ENCODE measurements at places on chromosomes 12 and 14.

- DNase-seq, result no peak
These were observed 93.4 kb upstream of the SLCO1C1 start for GRCh38 chr12:20601668-20602280.

DNA sequence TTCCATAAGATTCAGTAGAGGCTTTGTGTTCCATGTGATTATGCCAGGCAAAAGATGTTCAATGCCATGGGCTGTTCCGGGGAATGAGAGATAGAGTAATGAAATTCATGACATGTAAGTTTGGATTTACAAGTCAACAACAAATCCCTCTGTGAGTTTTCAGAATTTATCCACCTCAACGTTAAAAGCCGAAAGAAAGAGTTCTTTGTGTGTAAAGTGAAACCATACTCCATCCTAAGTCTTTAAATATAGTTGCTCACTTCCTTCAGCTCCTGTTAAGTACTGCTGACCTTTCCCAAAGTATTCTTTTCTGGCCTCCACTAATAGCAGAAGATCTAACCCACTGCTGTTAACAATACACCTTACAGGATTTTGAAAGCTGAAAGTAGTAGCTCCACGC lies 190.0 kb downstream of the TMX1 start:
- DNase-seq, result no peak

DNA sequence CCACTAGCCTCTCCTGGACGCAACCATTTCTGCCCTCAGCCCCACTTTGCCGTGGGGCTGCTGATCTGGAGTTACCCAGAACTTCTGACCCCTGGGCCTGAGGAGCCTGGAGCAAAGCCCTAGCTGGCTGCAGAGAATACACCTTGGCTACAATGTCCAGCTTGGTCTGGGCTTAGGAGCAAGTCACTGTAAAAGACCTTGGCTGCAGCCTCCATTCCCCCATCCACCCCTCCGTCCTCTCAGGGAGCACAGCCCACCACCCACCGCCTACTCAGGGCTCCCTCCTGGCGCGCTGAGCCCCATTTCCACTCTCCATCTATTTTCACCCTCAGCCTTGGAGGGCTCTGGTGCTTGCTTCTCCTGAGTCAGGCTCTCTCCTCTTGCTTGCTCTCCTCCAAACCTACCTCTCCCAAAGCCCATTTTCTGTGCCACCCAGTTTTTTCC lies 42.9 kb downstream of the ERH start:
- DNase-seq, result no peak

- no peak for DNase-seq
These were observed 13.1 kb upstream of the ATP5F1B start for GRCh38 chr12:56658921-56659320.

- DNase-seq, result no peak
These were observed 192.2 kb upstream of the C14orf180 start for GRCh38 chr14:104387022-104388010.

DNA sequence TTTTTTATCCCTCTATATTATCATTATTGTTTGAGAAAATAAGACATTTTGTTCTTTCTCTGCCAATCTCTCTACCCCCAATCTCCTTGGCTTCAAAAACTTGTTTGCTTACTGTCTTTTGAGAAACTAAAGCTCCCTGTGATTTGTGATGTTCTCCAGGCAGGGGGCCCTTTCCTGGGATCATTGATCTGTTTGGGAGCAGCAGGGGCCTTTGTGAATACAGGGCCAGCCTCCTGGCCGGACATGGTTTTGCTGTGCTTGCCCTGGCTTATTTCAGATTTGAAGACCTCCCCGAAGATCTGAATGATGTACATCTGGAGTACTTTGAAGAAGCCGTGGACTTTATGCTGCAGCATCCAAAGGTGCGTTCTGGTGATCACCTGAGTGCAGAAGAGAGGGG lies 4.5 kb downstream of the ACOT6 start:
- DNase-seq, result no peak

DNA sequence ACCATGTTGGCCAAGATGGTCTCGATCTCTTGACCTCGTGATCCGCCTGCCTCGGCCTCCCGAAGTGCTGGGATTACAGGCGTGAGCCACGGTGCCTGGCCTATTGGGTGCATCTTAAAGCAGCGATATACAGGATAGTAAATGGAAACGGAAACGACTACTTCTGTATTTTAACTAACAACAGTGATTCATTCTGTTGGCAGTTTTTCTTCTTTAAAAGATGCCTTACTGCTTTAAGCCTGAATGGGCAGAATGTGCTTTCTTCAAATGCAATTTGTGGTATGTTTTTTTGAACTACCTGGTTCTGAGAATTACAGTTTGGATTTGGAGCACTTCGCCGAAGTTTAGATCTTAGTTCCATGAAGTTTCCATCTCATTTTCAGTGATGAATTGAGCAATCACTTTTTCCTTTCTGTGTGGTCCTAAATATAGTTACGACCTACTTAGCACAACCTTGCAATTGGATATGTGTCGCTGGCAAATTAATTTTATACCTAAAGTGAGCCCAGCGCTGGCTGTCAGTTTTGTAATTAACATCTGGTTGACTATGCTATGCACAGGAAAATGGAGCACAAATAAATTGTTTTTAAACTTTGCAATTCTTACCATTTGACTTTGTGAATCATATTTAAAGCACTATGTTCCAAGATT lies 53.6 kb upstream of the EIF5 start:
- no peak for DNase-seq

DNA sequence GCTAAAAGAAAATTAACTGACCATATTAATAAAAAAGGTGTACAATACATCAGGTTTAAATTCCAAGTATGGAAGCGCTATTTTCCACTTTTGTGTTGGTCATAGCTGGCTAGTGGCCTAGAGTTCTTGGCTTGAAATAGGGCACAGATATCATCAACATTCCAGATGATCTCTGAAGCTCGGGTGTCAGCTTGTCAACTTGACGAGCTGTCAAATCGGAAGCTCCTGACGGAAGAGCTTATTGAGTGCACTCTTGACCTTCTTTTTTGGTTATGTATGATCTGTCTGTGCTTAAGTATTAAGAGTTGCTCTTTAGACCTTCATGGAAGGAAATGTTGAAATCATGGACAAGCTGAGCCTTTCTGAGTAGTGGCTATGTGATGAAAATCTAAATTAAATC lies 177.9 kb downstream of the APAF1 start:
- DNase-seq, result no peak

DNA sequence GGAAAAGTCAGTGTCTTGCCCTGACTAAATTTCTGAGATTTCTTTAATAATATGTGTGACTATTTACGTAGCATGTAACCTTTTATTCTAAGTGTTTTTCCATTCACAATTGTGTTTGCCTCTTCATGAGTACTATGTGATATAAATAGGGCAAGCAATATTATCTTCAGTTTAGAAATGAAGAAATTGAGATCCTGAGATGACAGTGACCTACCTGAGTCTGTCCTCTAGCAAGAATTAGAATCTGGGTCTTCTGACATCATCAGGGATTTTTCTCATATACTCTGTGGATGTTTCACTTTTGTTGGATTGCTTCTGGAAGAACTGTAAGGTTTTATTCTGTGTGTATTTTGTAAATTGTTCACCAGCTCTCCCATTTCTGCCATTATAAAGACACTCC lies 35.0 kb downstream of the TMTC2 start:
- DNase-seq, result no peak

GRCh38 chr12:117738233-117738632 lies 230.6 kb downstream of the KSR2 start:
- no peak for DNase-seq

DNA sequence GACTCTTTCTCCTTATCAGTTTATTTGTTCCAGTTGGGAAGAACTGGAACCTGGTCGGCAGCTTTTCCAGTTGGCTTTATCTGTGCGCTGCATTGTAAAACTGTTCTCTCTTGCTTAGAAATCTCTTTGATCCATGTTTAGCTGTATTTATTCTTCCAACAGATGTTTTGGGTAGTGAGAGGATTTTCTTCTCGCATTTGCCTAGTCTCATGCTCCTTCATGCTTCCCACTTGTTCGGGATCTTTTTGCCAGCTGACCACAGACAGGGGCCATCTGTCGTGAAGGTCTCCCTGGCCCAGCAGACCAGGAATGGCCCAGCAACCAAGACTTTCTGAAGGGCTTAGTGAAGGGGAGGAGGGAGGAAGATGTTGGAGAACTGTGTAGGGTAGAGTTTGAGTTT lies 21.6 kb downstream of the NTF3 start:
- no peak for DNase-seq

GRCh38 chr14:89502966-89503365 lies 85.9 kb upstream of the FOXN3 start:
- no peak for DNase-seq

GRCh38 chr14:67446371-67447032 lies 34.5 kb upstream of the PLEK2 start:
- DNase-seq, result no peak

- no peak for DNase-seq
These were observed 293.1 kb downstream of the CACNA1C start for GRCh38 chr12:2345902-2346301.

DNA sequence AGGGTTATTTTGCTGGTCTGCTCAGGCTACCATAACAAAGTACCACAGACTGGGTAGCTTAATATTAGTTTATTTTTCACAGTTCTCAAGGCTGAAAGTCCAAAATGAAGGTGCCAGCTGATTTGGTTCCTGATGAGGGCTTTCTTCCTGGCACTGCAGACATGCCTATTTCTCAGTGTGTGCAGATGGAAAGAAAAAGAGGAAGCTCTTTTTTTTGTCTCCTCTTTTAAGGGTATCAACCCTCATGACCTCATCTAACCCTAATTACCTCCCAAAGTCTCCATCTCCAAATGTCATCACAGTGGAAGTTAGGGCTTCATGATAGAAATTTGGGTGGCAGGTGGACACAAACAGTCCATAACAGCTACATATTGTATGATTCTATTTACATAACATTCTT lies 25.0 kb upstream of the POLR3B start:
- DNase-seq, result no peak

DNA sequence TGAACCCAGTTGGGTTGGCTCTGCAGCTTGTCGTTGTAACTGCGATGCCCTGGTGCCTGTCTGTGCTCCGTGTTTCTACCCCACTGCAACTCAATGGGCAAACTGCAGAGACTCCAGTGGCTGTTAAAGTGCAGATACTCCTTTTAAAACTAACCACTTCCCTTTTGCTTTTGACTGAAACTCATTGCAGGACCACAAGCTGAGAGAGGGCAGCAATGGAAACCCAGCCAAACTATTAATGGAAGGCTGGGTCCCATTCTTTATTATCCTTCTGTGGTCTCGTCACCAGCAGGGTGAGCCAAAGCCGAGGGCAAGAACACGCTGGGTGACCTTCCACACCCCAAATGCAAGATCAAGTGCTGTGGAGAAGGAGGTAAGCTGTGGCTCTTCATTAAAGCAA lies 910.4 kb downstream of the VRK1 start:
- DNase-seq, result no peak

DNA sequence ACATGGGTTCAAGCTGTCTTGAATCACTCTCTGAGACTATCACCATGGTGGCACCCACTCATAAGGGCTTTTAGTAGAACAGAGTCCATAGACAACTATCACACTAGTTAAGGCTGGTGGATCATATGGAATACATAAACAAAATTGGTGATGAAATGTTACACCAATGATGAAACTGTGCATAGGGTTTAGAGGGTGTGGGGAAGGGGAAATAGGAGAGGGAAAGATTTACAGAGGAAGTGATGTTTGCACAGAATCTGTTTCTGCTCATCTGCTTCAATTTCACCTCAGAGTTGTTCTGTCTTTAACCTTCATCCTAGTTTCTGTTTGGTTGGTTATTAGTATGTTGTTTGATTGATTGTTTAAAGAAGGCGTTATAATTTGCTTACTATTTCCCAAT lies 2.4 kb upstream of the RXYLT1 start:
- DNase-seq, result no peak

DNA sequence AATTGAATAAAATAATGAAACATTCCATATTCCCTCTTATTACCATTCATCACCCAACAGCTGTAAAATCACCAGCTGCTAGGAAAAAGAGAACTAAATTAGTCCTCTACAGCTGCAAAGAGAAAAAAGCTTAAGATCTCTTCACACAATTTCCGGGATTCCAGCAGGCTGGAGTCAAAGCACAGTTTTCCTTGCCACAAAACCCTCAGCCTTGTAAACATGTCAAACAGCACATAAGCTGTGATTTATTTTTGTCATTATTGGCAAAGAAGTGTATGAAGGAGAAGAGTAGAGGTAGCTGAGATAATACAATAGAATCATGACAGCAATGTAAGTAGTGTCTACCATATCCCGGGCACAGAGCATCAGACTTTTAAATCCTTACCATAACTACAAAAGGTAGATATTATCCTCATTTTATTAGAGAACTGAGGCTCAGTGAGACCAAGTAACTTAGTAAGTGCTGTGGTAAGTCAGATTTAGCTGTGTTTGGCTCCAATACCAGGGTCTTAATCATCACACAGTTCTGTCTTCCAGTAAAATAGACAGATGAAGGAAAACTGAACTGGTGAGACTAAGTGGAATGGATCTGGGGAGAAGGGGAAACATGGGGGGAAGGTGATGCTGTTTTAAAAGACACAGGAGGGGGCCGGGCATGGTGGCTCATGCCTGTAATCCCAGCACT lies 57.3 kb downstream of the NTN4 start:
- no peak for DNase-seq

GRCh38 chr14:54500744-54501143 lies 9.0 kb upstream of the CGRRF1 start:
- DNase-seq, result no peak

- no peak for DNase-seq
These were observed 15.5 kb upstream of the ZNF268 start for GRCh38 chr12:133165776-133166175.

- DNase-seq, result no peak
These were observed 375.3 kb downstream of the C12orf75 start for GRCh38 chr12:105705765-105706164.

DNA sequence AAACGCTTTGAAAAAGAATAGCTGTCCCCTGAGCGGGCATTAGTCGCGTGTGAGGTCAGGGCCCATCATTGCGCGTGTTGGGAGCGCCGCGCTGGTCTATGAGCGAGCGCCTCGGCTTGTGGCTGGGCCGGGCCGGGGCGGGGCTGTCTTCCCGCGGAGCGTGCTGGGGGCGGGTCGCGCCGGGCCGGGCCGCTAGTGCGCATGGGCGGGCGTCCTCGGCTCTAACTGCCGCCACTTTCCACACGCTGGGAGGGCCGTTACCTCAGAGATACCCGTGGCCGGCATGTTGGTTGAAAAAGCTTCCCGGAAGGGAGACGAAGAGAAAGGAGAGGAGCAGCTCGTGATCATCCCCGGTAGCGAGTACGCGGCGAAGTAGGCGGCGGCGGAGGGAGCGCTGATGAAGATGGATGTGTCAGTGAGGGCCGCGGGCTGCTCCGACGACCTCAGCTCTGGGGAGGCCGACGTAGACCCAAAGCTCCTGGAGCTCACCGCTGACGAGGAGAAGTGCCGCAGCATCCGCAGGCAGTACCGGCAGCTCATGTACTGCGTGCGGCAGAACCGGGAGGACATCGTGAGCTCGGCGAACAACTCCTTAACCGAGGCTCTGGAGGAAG lies at the start of gene EID3:
Gene EID3 (plus strand): TSS at position 202 of the 614 bp plus-strand sequence. CDS start 196 bp downstream, at position 398.
- peak; percentile 84 for DNase-seq

GRCh38 chr14:63770187-63770807 lies 42.4 kb upstream of the SGPP1 start:
- no peak for DNase-seq

DNA sequence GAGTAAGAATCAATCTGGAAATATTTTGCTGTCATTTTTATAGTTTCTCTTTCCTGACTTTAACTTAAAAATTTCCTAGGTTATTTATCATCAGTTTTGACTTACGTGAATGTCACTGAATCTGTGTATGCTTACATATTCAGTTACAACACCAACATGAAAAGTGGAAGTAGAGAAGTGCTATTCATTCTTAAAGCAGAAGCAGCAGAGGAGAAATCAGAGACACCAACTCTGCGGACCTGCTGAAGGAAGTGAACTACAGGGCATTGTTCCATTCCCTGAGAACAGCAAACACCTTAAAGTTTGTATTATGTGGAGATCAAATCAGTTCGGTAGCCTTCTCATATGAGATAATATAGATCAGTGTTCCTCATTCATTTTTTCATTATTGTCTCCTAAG lies 34.1 kb downstream of the RAD51B start:
- no peak for DNase-seq
